ENCODE measurements at places on chromosomes 1 and 21.

- no peak for DNase-seq
Measured at GRCh38 chr1:15224974-15225373, 22.0 kb upstream of the FHAD1 start.

DNA sequence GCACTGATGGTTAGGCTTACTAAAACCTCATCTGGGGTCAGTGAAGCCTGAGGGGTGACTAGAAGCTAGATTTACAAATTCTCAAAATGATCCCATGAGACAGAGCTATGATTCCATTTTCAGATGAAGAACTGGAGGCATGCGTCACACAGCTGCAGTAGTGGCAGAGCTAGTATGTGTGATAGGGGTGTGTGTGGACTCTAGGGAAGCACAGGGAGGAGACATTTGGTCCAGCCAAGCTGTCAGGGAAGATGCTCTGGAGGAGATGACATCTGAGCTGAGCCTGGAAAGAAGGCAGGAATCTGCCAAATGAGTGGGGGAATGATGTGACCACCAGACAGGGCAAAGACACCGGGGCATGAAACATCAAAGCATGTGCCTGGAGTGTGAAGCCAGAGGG is 12.0 kb upstream of the KCND3 start:
- no peak for DNase-seq

DNA sequence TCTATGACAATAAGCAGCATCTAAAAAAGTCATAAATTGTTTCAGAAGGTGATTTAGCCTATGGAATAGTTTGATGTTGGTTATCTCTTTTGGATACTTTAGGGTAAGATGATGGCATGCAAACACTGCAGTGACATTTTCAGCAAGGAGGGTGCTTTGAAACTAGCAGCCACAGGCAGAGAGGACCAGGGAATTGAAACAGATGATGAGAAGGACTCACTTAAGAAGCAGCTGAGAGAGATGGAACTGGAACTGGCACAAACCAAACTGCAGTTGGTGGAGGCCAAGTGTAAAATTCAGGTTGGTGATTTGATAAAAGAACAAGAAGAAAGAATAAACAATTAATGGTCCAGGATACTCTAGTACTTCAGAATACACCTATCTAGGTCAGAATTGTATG is 11.2 kb upstream of the CACYBP start:
- no peak for DNase-seq

- peak; percentile 25 for DNase-seq
Measured at GRCh38 chr1:38009088-38009840, 3.3 kb upstream of the UTP11 start.

DNA sequence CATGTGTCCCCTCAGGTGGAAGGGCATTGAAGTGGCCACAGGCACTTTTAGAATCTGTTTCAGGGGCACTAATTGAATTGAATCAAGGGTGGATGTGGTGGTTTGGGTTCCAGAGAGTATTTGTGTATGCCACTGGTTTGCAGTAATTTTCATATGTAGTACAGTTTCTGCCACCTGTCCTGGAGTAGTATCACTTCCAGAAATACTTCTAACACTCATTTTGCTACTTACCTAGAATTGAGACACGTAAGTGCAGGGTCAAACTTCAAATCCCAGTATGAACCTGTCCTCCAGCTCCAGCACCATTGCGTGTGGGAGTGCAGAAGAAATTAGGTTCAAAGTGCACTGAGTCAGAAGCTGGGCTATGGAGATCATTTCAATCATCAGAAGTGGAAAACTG is 26.8 kb downstream of the RSPH1 start:
- DNase-seq = no peak

- no peak for DNase-seq
Measured at GRCh38 chr1:157849229-157849875, 7.7 kb upstream of the CD5L start.

DNA sequence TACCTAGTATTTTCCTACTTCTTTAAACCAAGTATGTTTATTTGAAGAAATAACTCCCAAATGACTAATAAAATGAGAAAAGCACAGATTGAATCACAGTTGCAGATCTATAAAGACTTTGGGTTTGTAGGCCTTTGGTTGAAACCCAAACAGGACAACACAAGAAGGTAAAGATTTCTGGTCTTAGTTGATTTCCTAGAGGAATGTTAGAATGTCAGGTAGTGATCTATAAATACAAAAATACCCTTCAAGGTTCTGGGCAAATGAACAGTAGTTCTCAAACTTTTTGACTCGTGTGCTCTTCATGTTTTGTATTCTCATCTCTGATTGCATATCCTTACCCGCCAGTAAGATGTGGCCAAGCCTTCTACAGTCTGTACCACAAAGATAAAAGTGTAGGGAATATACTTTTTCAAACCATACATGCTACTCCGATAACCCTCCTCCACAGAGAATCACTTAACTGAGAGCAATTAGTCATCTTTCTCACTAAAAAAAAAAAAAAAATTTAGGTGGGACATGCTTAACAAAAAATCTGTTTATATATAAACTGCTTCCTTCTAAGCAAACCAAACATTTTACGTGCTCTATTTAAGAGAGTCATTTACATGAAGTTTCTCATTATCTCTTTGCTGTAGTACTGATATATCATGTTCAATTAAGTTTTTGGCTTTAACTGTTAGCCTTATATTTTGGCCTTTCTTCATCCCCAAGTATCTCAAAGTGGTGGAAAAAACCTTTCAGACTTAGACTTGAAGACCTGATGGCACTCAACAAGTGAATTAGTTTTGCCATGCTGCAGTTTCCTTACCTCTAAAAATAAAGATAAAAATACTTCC is 36.0 kb downstream of the CNIH4 start:
- no peak for DNase-seq

DNA sequence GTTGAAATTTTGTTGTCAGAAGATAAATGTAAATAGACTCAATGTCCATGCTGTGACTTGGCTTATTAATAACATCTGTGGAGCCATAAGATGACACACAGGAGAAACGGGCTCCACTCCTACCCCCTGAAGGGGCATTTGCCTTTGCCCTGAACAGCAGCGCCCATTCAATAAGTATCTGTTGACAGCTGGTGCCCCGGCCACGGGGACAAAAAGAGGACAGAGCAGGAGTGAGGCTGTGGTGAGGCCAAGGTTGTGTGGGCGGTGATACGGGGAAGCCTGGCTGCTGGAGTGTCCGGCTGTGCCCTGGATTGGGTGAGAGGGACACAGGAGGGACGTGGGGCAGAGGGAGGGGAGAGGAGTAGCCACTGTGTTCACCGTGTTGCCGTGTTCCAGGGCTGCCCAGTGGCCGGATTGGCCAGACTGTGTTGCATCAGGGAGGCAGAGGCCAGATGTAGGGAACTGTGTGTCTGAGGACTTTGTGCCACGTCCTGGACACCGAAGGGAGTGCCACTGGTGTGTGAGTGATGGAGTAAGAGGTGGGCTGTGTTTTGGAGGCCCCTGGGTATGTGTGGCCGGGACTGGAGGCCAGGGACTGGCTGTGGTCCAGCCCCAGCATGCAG is 15.1 kb downstream of the PRMT2 start:
- DNase-seq = no peak

- DNase-seq = no peak
Measured at GRCh38 chr21:33828083-33828482, 87.5 kb downstream of the ATP5PO start.

GRCh38 chr21:17834639-17835354 is 15.6 kb upstream of the C21orf91 start:
- DNase-seq = no peak

DNA sequence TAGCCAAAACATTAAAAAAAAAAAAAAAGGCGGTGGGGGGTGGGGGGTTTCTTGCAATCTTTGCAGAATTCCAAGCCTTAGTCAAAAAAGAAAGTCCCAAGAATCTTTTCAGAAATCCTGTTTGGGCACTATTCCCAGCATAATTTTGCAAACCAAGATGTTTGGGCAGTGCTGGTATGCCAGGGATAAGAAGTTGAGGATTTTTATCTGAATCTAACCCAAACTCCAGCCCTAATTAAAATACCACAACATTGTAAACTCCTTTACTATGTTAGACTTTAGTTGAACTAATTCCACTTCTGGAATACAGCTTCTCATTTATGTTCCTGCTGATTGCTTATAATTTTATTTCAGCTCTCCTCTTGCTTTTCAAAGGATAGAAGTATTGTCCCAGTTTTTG is 504.1 kb upstream of the ADGRL2 start:
- DNase-seq = no peak

- DNase-seq = no peak
Measured at GRCh38 chr1:156497743-156498431, 2.7 kb downstream of the MEF2D start.

DNA sequence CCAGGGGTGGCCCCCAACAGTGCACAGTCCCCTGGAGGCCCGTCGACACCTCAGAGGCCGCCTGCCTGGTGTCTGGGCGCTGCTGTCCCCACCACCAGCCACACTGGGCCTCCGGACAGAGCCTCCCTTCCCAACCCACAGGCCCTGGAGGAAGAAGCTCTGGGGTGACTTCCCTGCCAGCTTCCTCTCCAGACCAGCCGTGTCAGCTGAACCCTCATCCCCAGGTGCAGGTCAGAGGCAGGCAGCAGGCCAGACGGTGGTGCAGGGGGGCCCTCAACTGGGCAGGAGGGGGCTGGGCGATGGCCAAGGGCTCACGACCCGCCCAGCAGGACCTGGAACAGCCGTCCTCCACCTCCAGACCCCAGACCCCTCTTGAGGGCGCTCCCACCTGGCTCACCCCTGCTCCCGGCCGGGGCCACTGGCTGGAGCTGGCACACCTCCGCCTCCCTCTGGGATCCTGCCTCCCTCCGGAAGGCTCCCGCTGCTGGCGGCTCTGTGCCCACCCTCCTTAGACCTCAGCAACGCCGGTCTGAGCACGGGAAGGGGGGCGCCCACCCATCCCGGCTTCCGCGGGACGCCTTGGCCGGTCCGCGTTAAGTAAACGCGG is 520 bp downstream of the TNFRSF18 start:
- no peak for DNase-seq

DNA sequence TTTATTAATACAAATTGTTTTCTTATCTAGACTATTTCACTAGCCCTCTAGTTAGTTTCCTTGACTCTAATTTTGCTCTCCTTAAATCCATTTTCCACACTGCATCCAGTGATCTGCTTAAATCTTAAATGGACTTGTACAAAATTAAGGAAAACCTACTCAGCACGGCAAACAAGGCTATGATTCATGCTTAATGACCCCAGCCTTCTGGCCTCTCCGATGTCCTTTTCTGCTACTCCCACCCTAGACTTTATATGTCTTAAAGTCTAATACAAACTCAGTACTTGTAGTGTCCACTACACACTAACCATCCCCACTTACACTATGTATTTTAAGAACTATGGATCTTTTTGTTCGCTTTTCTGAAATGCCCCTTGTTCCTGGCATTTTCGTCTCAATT is 2.2 kb downstream of the TMED5 start:
- no peak for DNase-seq

DNA sequence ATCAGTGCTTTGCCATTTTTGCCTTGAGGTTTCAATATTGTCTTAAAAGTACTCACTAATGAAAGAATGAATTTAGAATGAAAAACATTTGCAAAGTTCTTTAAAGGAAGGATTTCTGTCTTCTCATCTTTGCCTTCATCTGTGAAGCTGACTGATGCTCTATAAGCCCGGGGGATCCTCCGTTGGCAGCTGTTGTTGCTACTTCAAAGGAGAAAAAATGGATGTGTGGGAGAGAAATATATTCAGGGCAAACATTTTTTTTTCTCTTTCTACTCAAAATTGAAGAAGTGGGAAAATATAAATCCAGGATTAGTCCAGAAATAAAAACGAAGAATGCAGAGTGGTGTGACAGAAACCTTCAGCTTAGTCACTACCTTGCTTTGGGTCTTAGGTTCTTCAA is 142.5 kb downstream of the OLFM3 start:
- DNase-seq = no peak

GRCh38 chr1:222624214-222624613 is 6.3 kb downstream of the MIA3 start:
- DNase-seq = no peak

- no peak for DNase-seq
Measured at GRCh38 chr1:205811660-205812059, 1.3 kb downstream of the SLC41A1 start.

DNA sequence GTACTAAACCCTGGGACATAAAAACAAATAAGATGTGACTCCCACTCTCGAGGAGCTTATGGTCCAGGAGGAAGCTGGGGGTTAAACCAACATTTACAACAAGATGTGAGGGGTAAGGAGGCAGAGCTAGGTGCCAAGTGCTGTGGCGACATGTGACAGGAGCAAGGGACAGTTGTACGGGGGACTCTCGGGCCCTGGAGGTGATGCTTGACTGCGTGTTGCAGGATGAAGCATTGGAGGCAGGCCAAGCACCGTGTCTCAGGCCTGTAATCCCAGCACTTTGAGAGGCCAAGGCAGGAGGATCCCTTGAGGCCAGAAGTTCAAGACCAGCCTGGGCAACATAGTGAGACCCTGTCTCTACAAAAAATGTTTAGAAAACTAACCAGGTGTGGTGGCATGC is 36.8 kb downstream of the ATP5PO start:
- DNase-seq = no peak

DNA sequence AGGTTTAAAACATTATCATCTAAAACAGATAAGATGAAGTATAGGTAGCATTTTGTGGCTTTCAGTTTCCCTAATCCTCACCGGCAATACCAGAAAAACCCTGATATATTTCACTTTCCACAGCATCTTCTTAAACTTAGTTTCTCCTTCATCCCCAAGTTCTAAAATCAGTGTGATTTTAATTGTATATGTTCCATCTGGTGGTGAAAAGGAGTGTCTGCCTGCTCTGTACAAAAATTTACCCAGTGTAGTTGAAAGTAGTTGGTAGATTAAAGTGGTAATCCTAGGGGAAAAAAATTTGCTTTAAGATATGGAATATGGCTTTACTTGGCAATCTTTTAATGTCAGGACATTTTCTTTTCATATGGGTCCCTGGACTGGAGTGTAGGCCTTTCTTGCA is 74.3 kb downstream of the CEP350 start:
- no peak for DNase-seq

GRCh38 chr1:54238353-54239034 is 38.5 kb downstream of the MRPL37 start:
- DNase-seq = no peak

- DNase-seq = no peak
Measured at GRCh38 chr1:227938276-227938675, 9.5 kb downstream of the WNT9A start.

DNA sequence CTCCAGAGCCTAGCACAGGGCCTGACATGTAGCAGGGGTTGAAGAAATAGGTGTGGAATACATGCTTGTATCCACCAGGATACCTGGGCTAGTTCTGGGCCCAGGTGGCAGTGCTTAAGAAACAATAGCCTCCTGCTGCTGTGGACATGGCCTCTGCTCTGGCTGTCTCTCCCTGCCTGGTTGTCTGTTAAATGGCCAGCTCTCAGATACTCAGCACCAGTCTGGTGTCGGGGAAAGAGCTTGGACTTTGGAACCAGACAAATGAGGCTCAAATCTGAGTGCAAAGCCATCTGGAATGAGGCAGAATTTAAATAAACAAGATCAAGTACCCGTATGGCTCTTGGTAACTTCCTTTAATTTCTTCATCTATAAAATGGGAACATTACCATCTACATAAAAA is 31.5 kb downstream of the SESN2 start:
- DNase-seq = peak; percentile 54

- DNase-seq = no peak
Measured at GRCh38 chr1:246919902-246920301, 11.8 kb downstream of the AHCTF1 start.

- no peak for DNase-seq
Measured at GRCh38 chr1:235187316-235187715, 26.3 kb upstream of the RBM34 start.

- no peak for DNase-seq
Measured at GRCh38 chr21:17539323-17539722, 26.5 kb downstream of the CXADR start.

GRCh38 chr1:214141486-214141885 is 139.5 kb upstream of the SMYD2 start:
- no peak for DNase-seq

GRCh38 chr1:43622471-43622870 is 27.5 kb upstream of the KDM4A start:
- DNase-seq = no peak

- DNase-seq = no peak
Measured at GRCh38 chr1:26541431-26541815, 11.9 kb downstream of the RPS6KA1 start.

Data from NCI-H146 (cell line).